PC-3 (cell line): ENCODE measurements at places on chromosomes 7 and 10.

DNA sequence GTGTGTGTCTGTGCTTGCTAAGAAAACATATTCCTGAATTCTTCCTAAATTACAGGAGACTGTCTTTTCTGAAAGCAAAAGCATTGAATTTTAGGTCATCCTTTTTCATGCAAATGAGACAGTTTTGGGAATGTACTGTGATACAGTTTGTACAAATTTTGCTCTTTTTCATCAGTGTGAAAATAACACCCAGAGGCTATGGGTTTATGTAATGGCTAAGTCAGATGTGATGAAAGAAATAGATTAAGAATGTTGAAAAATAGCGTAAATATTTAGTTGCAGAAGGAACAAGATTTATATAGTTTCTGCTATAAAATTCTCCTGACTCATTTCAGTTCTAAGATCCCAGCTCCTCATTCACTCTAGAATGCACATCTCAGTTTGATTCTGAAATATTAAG is 24.6 kb downstream of the POM121L12 start:
- no peak for DNase-seq

GRCh38 chr7:38374507-38374906 is 101.1 kb upstream of the TARP start:
- DNase-seq = peak; percentile 48

DNA sequence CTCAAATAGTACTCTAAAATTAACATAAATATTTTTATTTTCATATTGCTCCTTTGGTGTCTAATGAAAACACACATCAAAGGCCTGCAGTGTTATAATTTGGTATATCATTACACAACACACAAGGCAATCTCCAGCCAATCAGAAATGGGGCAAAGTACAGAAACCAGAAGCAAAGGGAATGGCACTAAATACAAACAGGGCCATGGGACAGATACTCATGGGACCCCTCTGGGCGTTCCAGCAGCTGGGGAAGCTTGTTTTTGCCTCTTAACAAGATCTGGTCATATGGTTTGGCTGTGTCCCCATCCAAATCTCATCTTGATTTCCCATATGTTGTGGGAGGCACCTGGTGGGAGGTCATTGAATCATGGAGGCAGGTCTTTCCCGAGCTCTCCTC is 551.8 kb upstream of the NRP1 start:
- no peak for DNase-seq

DNA sequence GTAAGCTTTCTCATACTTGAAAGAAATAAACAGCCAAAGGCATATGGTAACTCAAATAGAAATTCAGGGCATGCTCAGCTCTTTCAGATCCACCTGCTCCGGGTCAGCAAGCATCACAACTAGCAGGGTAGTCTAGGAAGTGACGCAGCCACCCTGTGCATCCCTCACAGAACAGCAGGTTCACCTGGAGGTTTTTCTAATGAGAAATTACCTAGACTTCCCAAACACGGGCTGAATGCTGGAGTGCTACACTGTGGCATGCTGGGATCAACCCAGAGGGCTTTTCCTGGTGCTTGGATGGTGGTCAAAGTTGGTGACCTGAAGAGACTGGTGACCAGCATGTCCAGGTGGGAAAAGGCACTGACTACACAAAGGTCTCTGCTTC is 66.8 kb upstream of the DNAJB6 start:
- no peak for DNase-seq

- DNase-seq = no peak
Observed at GRCh38 chr10:102208311-102209035, 17.6 kb upstream of the ELOVL3 start.

DNA sequence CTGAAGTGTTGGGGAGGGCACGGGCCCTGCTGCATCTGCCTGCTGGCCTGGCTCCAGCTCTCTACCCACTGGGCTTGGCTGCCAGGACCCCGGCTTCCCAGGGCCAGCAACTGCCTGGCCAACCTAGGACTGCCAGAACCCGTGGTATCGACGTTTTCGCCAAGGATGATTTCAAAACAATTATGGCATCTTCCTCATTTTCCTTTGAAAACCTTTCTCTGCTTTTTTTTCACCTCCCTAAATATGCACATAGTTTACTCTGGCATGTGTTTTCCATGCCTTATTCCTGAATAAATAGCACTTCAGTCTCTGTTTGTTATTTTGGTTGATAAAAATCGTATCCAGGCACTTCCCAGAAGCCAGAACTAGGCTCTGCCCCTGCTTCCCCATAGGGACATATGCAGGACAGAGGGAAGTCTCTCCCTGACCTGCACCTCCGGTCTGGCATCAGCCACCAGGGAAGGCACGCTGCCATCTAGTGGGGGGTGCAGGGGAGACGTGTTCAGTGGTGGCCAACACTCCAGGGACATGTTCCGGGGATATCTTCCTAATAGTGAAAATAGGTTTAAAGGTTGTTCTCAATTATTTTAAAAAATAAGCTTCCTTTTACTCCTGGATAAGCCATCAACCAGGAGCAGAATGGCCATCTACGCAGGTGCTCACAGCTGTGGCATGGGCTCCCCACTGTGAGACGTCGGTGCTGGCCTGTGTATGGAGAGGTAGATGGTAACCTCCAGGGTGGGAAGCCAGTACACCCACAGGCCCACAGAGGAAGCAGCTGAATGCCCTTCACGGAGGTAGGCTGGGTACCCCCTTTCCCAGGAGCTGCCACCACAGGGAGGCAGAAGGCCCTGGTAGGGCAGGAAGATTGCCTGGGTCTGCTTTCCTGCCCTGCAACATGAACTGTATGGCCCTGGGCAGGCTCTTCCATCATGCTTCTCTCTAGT is 30.7 kb upstream of the ANTXRL start:
- DNase-seq = peak; percentile 54

GRCh38 chr7:47719675-47720074 is 137.8 kb upstream of the TNS3 start:
- no peak for DNase-seq

GRCh38 chr7:47142169-47142866 is 439.6 kb downstream of the TNS3 start:
- peak; percentile 3 for DNase-seq

- no peak for DNase-seq
Observed at GRCh38 chr7:129366-130221, 62.8 kb upstream of the FAM20C start.

DNA sequence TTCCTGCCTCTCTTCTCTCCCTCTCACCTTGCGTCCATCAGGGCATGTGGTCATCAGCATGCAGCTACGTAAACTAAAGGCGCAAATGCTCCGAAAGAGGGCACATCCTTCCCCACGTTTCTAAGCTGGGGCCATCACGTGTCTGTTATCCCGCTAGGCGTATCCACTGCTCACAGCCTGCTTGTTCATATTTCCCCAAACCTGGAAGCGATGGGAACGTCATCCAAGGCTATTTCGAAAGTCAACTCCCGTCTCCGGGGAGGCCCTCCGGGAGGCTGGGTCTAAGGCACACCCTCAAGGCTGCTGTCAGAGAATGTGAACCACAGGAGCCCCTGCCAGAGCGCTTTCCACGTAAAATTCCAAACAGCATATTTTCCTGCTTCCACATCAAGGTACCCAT is 199.2 kb downstream of the DIP2C start:
- no peak for DNase-seq

- DNase-seq = no peak
Observed at GRCh38 chr7:19312416-19312815, 167.2 kb upstream of the FERD3L start.

- no peak for DNase-seq
Observed at GRCh38 chr10:3868271-3868664, 83.3 kb upstream of the KLF6 start.

- DNase-seq = no peak
Observed at GRCh38 chr10:18439601-18440000, 211.8 kb downstream of the NSUN6 start.

DNA sequence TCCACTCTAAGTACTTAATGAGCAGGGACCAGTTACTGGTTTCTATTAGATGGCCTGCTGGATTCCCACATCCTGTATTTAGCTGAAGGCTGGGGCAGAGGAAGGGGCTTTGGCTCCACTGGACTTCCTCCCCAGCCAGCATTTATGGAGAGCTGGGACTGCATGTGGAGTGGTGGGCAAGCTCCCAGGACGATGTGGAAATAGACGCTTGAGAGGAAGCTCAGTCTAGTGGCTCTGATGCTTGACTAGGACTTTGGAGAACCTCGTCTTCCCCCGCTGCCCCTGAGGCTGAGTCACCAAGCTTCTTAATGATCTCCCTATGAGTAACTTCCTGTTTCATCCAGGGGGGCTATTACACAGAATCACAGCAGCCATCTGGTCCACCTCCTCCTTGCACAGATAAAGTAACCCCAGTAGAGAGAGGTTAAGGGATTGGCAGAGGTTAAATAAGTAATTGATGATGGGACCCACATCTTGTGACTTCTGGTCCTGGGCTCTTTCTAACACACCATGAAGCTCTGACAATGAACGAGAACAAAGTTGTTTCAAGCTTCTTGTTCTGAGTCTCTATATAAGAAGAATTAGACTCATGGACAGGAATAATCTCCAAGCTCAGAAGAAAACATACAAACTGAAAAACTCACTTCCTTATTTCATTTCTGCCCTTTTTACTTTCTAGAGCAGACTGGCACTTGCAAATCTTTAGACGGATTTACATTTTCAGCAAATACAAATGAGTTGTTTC is 126.2 kb downstream of the PRPF18 start:
- DNase-seq = peak; percentile 65

DNA sequence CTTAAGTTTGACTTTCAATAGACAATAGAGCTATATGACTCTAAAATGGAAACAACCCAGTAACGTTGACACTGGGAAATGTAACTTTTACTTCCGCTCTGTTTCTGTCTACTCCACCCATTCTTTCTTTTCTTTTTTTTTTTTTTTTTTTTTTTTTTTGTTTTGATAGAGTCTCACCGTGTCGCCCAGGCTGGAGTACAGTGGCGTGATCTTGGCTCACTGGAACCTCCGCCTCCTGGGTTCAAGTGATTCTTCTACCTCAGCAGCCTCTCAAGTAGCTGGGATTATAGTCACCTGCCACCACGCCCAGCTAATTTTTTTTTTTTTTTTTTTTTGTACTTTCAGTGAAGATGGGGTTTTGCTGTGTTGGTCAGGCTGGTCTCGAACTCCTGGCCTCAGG is 13.9 kb downstream of the PRSS2 start:
- no peak for DNase-seq
